GM04504 (cell line): ENCODE measurements at places on chromosomes 7 and 10.

DNA sequence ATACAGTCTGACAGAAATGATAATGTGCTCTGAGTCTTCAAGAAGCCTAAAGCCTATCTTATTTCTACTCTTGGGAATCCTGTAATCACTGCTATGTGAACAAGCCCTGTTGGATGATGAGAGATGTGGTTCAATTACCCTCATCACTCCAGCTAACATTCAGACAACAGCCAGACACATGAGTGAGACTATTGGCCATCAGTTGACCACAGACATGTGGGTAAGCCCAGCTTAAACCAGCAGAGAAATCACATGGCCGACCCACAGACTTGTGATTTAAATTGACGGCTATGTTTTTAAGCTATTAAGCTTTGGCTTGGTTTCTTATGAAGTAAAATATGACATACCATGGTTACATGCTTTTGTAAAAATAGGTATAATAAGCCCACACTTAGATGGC lies 2.6 kb downstream of the MBL2 start:
- DNase-seq: no peak

DNA sequence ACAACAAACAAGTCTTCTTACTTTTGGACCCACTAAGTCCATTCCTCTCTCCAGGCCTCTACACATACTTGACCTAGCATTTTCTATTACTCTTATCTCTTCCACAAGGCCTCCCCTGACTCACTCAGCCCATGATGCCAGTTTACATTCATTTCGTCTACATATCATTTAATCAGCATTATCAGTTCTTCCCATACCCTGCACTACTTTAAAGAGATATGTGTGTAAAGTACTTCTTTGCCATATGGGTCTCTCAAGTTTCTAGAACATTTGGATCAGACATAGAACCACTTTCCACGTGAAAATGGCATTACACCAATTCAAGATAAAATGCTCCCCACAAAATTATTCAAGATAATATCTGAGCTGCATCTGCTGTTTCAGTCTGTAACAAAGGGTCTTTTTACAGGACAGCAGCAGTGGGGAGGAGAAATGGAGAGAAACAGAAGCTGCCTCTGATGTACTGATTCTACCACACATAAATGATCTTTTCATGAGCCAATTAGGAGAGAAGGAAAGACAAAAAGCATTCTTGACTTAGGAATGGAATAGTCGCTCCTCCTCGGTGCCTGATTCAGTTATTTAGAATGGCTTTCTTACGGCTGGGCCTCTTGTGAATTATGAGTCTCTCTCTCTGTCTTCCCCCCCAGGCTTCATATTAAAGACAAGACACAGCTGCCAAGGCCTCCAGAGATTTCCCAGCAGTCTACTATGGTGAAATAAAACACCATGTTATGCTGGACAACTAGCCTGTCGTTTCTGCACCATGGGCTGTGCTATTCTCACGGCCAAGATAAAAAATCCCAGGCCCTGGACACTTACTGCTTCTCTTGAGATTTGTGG lies 46.9 kb upstream of the SEPTIN7 start:
- DNase-seq: no peak

- DNase-seq: no peak
Measured at GRCh38 chr7:96654630-96655188, 54.9 kb downstream of the SEM1 start.

DNA sequence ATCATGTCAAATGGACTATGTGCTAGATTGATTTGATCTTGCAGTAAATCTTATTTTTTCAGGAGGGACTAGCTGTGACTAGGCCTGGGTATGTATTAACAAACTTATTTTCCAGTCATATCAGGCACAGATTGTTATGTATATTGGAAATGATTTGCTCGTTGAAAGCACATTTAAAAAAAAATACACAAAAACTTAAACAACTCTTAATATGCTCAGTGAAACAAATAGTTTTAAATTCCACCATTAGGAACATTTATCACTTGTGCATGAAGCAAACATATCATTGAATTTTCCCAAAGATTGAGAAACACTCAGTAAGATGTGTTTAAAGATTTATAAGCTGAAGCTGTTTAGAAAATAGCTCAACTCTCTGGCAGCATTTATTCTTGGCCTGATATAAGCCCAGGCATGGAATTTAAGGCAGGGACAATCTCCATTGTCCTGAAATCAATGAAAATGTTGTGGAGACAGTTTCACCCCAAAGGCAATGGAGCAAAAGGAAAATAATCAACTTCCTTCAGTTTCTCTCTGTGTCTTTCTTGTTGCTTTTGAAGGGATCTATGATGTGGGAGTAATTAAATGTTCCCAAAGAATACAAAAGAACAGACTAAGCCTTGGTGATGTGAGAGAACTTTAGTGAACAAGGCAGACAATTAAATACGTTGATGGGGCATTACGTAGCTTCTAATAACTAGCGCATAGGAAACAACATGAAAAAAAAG lies 250.3 kb downstream of the GPR37 start:
- DNase-seq: no peak

GRCh38 chr10:28217848-28218247 lies 85.0 kb downstream of the MPP7 start:
- DNase-seq: peak; percentile 74

GRCh38 chr10:23445591-23445990 lies 6.7 kb downstream of the OTUD1 start:
- DNase-seq: no peak

DNA sequence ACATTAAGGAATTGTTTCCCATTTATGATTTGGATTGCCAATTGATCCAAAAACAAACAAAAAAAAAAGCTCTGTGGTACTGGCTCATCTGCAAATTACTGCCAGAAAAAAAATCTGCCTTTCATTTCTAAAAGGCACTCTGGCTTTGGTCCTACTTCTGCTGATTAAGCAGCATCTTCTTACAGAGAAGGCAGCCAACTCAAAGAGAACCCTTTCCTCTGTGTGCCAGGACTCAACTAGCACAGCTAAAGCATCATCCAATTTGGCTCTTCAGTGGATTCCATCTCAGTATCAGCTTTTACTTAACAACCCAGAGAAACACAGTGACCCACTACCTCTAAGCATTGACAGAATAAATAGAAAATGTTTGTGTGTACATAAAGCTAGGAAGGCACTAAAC lies 80.6 kb downstream of the GSAP start:
- no peak for DNase-seq

DNA sequence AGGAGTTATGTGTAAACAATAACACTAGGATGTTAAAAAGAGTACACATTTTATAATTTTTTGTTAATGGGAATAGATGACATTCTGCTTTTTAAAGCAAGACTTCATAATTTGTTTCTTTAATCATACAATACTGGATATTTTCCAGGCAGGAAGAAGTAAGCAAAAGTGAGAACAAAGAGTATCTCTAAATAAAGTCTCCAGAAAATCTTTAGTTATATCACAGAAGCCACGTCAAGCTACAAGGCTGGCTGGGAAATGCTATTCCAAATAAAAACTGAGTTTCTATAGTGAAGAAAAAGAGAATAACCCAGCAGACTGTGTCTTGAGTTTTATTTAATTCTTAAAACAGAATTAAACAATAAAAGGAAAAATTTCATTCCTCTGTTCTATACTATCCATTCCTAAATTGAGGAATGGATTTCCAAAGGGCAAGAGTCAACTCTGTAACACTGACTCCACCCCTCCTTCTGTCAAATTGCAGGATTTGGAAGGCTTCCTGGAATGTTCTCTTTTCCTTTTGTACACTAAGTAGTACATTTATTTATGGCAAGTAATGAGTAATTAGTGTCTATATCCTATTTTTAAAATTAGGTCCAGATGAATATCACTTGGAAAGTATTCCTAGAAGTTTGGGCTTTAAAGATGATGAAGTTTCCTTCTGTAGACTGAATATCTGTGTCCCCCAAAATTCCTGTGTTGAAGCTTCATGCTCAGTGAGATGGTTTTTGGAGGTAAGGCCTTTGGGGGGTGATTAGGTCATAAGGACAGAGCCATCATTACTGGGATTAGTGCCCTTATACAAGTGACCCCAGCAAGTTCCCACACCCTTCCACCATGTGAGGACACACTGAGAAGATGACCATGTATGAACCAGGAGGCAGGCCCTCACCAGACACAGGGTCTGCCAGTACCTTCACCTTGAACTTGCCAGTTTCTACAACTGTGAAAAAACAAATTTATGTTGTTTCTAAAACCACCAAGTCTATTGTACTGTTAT lies 290.9 kb downstream of the CRPPA start:
- DNase-seq: peak; percentile 32

DNA sequence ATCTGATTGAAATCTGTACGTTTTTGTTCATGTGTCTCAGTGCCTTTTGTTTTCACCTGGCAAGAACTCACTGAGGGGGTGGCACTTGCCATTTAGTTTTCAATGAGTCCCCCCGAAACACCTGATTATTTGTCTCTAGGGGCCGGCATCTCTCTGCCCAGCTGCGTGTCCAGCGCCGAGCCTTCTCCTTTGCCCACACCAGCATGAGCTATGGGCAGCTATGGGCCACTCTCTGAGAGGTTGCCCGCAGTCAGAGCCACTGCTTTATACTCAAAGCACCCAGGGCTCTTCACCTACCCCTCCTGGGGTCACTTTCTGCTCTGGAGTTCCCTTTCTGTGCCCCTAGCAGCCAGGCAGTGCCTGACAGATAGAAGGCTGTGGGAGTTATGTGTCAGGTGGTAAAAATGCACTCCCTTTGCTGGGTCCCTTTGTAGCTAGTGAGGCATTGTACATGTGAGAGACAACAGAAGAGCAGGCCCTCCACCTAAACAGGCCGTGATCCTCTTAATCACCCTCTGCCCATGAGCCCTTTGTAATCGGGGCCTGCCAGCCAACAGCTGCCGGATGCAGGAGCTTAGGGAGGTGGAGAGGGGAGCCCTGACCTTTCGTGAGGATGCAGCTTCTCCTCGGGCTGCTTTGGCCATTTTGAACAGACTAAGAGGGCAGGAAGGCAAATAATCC lies 133.1 kb upstream of the NPS start:
- no peak for DNase-seq

GRCh38 chr7:157952841-157953645 lies 616.2 kb downstream of the DNAJB6 start:
- DNase-seq: no peak

DNA sequence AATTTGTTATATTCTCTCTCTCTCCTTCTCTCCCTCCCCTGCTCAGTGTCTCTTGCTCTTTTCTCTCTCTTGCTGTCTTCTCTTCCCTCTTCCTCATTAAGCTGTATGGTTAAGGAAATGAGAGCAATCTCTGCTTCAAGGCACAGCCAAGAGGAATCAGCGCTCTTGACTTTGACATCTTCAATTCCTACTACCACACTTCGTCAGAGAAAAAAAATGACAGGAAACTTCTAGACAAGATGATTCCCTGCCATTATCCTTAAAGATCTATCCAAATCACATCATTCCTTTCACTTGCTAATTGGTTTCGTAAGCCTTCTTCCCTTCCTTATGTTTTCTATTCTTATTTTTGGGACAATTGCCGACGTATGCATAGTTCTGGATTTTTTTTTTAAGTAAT lies 425.0 kb downstream of the KCNMA1 start:
- no peak for DNase-seq

DNA sequence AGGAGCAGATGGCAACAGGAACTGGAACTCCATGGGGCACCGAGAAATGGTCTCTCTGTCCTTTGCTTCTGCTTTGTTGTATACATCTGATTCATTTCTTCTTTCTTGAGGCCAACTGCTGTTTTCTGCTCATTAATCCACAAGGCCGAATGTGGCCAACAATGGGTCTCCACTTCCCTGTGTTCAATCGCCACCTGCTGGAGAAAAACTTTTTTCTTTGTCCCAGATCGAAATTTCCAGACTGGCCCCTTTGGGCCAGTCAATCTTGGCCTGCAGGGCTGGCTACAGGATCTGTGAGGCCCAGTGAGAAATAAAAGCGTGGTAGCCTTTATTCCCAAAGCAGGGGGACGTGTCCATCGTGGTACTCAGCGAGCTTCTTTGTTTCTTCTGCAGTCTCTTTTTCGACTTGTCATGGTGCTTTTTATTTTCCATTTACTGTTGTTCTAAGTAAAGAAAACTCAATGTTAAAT lies 58.8 kb downstream of the PARP12 start:
- peak; percentile 31 for DNase-seq

DNA sequence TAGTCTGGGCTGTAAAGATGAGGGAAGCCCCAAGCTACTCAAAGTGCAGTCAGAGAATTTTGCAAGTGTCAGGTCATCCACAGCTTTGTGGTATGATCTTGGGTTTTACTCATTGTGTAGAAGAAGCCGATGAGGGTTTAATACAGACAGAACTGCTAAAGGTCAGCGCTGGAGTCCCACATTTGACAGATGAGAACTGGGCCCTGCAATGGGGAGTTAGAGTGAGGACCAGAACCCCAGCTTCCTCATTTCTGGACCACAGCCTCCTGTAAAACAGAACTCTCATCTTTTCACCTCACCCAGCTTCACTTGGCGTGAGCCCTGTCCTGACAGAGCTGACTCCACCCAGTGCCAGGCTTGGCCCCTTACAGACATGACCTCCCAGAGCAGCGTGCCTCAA lies 20.1 kb downstream of the LRRC20 start:
- DNase-seq: no peak

DNA sequence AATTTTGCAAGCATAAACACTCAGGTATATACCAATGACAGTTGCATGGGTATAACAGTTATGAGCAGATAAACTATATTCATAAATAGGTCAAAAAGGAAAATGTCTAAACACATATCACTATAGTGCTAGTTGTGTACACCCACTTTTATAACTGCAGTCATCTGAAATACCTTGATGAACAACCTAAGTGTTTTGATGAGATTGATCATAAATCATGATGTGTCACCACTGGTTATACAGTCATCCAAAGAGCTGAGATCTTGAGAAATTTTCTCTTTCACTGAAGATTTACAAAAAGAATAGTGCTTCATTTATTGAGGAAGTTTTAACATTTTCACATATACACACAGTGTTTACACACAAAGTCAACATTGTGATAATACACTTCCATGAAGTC lies 78.6 kb upstream of the SLC25A13 start:
- no peak for DNase-seq

DNA sequence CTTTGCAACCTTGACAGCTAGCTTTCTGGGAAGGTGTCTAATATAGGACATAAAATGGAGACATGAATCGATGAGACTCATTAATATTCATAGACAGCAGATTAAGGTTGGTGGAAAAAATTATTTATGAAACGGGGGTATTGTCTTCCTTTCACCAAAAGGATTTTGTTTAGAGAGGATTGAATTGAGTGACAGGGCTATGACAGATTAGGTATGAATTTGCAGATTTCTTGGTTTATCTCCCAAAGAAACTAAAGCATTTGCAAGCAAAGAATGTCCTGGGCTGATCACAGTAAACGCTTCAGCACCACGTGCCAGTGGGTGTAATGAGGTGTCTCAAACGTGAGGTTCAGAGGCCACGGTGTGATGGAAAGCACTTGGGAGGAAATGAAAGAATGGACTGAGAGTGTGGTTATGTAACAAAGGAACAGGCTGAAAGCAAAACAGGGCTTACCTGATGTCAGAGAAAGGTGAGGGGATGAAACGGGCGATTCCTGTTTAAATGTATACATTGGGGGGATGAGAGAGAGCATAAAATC lies 329.2 kb upstream of the NPVF start:
- DNase-seq: no peak

- DNase-seq: no peak
Measured at GRCh38 chr7:18357691-18358090, 137.9 kb upstream of the HDAC9 start.

DNA sequence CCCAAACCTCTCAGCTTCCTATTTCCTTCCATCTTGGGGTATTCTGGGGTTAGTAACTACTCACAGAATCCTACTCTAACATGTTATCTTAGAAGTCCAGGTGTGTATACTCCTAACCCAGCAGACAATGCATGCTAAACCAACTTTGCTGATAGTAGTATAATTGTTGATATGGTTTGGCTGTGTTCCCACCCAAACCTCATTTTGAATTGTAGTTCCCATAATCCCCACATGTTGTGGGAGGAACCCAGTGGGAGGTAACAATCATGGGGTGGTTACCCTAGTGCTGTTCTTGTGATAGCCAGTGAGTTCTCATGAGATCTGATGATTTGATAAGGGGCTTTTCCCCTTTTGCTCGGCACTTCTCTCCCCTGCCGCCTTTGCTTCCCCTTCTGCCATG lies 135.1 kb downstream of the CHRM2 start:
- no peak for DNase-seq
